NCI-H345 (cell line): ENCODE measurements at places on chromosomes 2 and 18.

DNA sequence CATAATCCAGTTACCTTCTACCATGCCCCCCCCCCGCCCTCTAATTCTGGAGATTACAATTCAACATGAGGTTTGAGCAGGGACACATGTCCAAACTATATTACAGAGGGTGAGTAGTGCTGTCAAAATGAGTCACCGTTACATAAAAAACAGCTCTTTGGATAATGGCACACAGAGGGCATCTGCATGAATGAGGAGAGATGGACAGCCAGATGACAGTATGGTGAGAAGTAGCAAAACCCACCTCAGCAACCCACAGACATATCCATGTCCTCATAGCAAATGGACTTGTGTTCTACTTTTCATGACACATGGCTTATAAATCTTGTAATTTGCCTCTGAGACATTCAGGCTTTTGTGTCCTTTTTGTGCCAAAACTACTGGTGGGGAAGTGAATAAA is 132.0 kb downstream of the EML6 start:
- no peak for DNase-seq

GRCh38 chr2:17611036-17611435 is 70.5 kb downstream of the VSNL1 start:
- no peak for DNase-seq

DNA sequence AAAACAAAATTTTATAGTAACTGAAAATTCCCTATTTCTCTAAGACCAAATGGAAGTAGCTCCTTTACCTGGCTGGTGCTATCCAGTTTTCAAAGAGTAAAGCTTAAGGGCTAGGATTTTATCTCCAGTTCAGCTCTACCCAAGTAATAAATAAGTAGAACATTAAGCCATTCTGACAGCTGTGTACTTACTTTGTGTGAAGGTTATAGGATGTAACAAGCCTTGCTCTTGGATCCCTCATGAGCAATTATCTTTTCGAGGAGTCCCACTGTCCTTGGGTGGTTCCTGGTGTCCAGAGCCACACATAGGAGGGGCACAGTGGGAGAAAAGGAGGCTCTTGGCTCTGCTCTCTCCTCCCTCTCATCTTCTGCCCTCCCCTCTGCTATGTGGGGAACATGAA is 45.5 kb downstream of the KIF5C start:
- no peak for DNase-seq

- DNase-seq, result no peak
These were observed 26.6 kb downstream of the CCDC195 start for GRCh38 chr2:224689539-224689938.

GRCh38 chr18:10514601-10515000 is 11.2 kb upstream of the NAPG start:
- DNase-seq, result no peak

- peak; percentile 4 for DNase-seq
These were observed 61.6 kb downstream of the SOWAHC start for GRCh38 chr2:109675666-109676345.

DNA sequence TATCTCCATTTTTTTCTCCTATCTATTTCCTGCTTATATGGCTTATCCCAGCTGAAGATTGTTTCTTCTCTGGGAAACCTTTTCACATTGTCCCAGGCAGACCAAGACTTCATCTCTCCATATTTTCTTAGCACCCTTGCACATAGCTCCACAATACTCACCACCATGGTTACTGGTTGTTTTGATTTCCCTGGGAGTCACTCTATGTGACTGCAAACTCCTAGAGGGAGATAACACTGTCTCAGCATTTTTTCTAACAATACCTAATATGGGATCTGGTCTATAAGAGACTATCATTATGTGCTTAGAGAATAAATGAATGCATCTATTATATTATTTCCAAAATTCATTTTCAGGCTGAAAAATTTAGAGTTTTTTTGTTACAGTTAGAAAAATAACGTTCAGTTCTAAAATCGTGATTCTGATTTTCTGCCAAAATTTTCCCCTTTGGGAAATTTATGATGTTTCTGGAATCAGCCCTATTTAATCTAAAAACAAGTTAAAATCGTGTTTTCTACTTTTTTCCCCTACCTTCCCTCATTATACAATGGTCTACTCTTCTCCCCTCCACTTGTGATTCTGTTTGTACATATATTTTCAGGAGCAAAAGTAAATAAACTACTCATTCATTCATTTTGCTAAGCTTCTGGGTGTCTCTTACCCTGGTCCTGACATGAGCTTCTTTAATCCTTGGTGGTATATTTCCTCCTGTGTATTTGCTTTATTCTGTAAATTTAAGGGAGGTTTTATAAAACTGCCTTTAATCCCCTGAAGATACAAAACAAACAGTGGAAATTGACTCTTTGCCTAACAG is 95.4 kb downstream of the HNMT start:
- no peak for DNase-seq

DNA sequence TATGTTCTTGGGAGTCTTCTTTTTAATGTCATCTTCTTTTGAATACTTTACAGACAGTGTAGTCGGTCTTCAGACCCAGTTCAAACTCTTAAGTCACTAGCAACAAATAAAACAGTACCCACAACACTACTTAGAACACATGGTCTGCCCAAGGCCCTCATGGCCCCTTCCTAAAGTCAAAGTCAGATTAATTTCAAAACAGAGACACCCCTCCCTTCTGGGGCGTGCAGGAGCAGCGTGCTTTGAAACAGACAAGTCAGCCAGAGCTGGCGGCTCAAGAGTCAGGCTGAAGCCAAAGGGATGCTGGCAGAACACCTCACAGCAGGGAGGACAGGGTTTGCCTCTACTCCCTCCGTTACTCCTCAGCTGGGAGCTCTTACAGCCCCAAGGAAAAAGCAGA is 77.5 kb downstream of the TFCP2L1 start:
- DNase-seq, result no peak

DNA sequence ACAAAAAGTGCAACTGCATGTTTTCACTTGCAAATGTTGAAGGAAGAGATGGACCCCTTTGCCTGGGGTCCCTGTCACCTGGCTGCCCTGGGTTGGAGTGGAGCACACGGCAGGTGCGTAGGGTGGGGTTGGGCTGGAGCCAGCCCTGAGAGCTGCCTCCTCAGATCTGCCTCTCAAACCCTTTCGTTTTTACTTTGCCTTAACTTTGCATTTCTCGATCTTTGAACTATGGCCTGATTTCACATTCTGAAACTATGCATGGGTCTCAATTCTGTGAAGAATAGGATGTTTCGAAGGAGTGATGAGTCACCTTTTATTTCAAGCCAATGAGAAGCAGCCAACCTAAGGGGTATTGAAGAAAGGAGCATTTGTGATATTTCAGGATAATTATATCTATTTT is 132.8 kb downstream of the ACOXL start:
- no peak for DNase-seq

DNA sequence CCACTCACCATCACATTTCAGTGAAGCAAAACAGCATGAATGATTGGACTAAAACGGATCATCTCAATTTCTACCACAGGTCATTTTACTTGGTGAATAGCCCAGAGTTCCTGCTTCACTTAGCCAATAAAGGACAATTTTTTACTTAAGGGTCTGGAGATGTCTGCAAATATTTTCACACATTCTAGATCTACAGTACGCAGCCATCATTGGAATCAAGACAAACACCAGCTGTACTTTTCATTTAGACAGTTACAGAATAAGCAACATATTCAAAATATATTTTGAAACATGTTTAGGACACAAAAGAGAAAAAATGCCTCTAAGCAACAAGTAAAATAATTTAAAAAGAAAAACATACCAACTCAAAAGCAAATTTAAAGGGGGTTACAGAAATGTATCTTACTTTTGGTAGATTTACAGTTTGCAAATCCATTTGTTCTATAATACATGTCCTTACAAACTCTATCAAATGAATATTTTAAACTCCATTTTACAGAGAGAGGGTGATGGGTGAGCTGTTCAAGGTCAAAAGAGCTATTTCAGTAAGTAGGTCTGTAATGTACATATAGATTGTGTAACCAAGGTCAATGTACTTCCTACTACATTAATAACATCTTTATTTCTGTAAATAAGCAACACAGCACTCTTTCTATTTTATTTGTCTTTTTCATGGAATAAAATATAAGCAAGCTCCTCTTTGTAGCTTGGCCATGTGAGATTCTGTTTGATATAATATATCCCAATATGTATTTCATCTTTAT is 13.4 kb downstream of the PPP1R1C start:
- DNase-seq, result no peak

DNA sequence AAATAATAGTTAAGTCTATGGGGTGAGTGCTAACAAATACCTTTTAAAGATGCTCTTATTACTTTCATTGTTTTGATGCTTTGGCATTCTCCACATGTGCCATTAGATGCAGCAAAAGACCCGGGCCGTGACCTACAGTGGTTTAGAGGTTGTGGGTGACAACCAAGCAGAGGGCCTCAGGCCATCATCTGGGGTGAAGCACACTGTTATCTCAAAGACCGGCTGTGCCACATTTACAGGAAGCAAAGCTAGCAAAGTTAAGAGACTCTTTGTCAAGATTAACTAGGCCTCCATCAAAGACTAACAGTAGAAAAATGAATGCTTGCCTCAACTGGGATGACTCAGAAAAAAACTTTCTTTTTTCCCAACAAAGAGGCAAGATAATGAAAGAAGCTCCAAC is 695.3 kb downstream of the SATB2 start:
- DNase-seq, result no peak

DNA sequence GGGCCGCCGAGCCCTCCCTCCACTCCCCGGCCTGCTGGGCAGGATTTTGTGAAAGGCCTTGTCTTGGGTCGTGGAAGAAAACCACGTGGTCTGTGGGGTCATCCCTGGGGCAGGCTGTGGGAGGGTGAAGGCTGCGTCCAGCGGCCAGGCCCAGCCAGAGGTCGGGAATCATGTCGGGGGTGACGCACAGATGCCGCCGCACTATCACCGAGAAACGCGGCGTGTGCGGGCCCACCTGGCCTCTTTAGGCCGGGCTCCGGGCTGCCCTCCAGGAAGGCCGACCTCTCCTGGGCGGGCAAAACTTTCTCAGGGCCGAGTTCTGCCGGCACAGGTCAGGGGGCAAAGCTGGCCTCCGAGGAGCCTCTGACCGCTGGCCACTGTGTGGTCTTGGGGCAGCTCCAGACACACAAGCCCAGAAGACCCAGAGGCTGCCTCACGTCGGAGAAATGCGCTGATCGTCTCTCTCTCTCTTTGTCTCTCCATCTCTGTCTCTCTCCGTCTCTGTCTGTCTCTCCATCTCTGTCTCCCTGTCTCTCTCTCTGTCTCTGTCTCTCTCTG is 28.4 kb downstream of the NFATC1 start:
- DNase-seq, result no peak

DNA sequence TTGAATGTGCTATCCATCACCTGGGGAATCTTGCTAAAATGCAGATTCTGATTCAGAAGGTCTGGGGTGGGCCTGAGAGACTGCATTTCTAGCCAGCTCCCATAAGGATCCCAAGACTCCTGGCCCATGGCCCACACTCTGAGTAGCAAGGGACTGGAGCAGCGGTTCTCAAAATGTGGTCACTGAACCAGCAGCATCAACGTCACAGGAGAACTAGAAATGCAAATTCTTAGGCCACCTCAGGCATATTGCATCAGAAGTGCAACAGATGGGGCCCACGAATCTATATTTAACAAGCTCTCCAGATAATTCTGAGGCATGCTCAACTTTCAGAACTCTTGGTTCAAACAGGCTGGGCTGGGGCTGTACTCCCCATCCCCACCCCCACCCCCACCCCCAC is 74.6 kb downstream of the DHRS9 start:
- no peak for DNase-seq

DNA sequence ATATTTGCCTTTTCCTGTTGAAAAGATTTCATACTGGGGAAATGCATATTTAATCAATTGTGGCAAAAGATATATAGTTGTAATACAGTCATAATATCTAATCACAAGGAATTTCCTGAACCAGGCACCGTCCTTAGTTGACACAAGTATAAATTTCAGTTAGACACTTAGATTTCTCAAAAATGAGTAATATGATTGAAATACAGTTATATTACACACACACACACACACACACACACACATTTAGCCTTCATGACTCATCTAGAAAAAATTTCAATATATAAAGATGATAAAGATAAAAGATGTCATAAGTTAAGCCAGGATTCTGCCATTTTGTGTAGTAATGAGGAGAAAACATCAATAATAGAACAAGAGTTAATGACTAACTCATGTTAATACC is 258.4 kb upstream of the ZNF804A start:
- DNase-seq, result no peak

DNA sequence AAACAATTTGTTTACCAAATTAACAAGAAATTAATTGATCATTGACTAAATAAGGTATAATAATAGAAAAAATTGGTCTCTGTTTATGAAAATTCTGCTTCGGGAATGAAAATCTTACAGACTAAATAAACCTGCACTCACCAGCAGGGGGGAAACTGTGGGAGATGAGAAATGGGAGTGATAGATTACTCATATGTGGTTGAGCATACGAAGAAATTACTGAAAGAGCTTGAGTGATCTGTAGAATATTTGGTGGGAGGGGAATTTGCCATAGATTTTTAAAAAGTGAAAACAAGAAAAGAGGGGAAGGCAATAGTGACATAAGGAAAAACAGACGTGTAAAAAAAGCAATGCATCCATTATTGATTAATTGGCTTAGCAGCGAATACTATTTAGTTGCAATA is 2.2 kb downstream of the HMSD start:
- DNase-seq, result no peak

GRCh38 chr2:65017335-65017734 is 28.1 kb downstream of the SLC1A4 start:
- no peak for DNase-seq

DNA sequence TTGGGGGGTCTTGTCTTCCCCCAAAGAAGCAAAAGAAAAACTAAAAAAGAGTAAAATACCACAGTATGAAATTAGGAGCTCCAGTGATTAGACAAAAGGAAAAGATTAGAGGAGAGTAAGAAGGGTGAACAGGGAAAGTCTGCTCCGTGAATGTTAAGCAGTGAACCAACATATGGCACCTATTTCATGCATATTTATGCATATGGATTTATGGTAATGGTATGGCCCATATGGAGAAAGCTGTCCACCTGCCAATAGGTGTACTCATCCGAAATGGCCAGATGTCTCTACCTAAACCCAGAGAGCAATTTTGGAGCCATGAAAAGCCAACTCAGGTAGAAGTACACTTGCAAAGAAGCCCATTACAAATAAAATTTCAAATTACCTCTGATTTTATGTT is 404.0 kb upstream of the RAB6C start:
- DNase-seq, result no peak

DNA sequence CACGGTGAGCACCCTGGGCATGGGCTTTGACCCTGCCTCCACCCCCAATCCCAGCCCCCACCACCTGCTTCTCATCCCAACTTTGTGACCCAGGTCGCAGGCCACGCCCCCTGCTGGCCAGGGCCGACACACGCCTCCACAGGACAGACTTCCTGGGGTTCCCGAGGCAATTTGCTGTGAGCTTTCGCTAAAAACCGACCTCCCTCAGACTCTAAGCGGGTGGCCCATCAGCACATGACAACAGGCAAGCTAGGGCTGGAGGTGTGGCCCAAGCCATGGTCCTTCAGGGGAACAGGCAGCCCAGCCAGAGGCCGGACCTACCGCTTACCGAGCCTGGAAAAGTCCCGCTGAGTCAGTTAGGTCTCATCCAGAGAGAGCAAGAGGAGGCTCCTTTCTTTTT is 31.9 kb downstream of the C1QL2 start:
- DNase-seq, result no peak

- DNase-seq, result no peak
These were observed 118.5 kb downstream of the CALCRL start for GRCh38 chr2:187329586-187329985.

GRCh38 chr2:14114275-14114674 is 518.2 kb upstream of the LRATD1 start:
- no peak for DNase-seq
